ENCODE measurements at places on chromosomes 1 and 21.

DNA sequence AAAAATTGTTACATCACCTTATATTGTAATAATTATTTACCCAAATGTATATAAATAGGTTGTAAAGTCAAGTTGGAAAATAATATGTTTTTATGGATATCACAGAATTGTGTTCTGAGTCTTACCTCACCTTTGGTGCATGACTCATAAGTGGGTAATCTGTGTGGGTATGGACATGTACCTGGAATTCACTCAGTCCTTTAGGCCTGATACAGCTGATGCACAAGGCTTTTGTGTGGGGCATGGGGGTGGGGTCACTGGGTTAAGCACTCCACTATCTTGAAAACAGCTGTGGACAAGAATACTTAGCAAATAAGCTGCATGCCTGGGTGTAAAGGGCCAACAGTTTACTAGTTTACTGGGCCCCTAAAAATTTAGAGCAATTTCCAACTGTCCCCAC is 34.4 kb downstream of the INKA2 start:
- DNase-seq = no peak

DNA sequence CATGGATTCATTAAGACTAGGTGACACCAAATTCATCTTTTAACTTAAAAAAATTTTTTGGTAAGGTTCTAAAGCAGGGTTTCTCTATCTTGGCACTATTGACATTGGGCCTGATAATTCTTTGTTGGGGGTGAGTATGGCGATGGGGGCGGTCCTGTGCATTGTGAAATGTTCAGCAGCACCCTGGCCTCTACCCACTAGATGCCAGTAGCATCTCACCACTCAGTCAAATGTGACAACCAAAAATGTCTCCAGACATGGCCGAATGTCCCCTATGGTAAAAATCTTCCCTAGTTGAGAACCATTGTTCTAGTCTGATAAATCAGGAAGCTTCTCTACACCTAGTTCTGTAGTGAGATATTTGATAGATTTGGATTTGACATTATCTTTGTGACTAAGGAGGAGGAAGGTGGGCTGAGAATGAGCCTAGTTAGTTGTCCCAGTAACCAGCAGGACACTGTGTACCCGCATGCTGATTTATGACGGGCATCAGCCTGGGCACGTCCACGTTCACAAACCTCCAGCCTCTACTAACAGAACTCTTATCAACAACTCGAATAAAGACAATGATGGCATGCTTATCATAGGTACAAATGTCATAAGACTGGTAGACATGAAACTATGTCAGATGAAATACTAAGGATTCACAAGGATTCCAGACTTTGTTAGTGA is 104.6 kb downstream of the KCND3 start:
- DNase-seq = no peak

GRCh38 chr1:93537396-93537795 is 89.5 kb downstream of the FNBP1L start:
- DNase-seq = no peak

GRCh38 chr1:11498956-11499594 is 20.1 kb downstream of the DISP3 start:
- no peak for DNase-seq

- no peak for DNase-seq
These were observed 458 bp downstream of the ZC3H12A start for GRCh38 chr1:37474697-37475379.

- DNase-seq = no peak
These were observed 1.7 kb downstream of the EGLN1 start for GRCh38 chr1:231420299-231420958.

- DNase-seq = no peak
These were observed 13.9 kb upstream of the LY9 start for GRCh38 chr1:160781914-160782689.

- DNase-seq = no peak
These were observed 2.0 kb upstream of the OR2T4 start for GRCh38 chr1:248359415-248359814.

- DNase-seq = no peak
These were observed 35.4 kb downstream of the ACTL8 start for GRCh38 chr1:17790383-17791054.
